ENCODE measurements at places on chromosomes 11 and 22.

- DNase-seq: no peak
Observed at GRCh38 chr11:123434262-123434661, 4.2 kb downstream of the GRAMD1B start.

GRCh38 chr11:6127881-6128280, 20.4 kb downstream of the OR56B4 start:
- DNase-seq: no peak

DNA sequence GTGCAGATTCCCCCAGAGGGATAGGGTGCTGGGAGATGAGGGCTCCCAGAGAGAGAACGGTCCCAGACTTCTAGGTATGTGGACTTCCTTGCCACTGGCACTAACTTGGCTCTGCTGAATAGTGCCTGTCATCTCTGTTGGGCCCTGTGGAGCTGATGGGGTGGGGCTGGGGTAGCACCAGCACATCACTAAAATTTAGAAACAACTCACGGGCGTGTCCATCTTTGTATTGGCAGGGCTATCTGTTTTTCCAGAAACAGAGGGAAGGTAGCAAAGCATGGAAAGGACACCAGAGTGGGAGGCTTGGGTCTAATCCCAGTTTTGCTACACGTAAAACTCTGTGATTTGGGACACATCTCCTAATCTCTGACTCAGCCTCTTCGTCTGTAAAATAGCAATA, 25.8 kb downstream of the SWAP70 start:
- DNase-seq: no peak

- no peak for DNase-seq
Observed at GRCh38 chr11:14334893-14335292, 24.1 kb downstream of the RRAS2 start.

DNA sequence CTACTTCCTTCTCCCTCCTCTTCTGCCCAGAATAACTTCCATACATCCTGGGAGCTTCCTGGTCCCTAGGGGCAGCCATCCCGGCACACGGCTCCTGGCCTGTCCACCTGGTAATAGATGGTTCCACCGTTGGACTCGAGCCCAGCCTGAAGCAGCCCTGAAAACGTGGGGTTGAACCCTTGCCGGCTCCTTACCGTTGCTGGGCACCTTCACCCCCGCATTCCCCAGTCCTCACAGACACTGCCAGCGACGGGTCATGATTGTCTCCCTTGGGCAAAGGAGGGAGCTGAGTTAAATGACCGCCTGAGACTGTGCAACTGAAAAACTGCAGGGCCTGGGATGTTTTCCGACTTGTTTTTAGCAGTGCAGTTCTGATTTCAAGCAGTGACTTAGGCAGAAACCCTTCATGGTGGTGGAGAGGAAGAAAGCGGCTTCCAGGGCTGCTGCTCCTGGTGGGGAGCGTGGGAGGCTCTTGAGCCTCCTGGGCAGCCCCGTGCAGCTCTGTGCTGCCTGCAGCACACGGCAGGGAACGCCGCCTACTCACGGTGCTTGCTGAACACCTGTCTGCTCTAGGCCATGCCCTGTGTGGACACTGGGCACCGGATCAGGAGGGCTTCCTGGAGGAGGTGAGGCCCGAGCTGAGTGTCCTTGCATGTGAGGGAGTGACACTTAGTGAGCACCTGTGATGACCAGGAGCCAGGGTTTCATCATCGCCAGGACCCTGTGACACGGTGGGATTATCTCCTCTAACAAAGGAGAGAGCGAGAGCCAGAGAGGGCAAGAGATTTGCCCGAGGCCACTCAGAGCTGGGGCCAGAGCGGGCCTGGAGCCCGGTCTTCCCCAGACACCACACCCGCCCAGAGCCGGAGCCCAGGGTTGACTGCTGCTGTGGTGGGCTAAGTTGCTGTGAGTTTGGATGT, 77.4 kb downstream of the FBLN1 start:
- DNase-seq: no peak

- DNase-seq: no peak
Observed at GRCh38 chr11:57056735-57057134, 68.0 kb downstream of the OR5AK2 start.

DNA sequence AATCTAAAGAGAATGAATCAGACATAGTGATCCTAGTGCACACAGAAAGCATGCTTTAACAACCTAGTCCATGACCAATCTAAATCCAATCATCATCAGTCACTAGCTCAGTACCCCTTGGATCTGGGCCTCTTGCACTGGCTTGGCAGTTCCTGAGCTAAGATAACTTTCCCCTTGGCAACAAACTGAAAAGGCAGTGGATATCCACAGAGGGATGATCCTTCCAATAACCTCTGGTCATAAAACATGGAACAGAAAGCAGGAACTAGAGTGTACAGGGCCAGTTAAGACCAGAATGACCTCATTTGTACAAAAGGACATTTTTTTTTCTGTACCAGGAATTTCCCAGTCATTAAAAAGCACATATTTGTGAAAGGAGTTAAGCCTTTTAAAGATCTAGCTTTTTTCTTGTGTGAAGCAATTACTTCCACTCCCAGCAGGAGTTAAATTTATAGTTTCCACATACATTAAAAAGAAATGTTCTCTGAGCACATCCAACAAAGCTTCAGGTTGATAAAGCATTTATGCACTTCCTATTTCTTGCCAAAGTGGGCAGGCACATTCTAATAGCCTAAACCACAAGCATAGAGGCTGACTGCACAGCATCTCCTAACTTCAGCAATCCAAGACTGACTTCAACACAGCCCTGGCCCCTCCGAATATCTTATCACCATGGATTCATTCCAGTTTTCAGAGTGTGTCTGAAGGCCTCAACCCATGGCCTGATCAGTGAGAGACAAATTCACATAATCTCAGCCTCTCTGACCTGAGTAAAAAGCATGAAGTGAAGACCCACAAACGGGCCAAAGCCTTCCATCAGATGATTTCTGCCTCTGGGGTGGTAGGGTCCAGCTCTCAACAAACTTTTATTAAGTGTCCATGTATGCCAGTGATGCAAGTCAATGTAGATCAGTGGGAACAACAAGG, 29.9 kb downstream of the GUCY1A2 start:
- no peak for DNase-seq

DNA sequence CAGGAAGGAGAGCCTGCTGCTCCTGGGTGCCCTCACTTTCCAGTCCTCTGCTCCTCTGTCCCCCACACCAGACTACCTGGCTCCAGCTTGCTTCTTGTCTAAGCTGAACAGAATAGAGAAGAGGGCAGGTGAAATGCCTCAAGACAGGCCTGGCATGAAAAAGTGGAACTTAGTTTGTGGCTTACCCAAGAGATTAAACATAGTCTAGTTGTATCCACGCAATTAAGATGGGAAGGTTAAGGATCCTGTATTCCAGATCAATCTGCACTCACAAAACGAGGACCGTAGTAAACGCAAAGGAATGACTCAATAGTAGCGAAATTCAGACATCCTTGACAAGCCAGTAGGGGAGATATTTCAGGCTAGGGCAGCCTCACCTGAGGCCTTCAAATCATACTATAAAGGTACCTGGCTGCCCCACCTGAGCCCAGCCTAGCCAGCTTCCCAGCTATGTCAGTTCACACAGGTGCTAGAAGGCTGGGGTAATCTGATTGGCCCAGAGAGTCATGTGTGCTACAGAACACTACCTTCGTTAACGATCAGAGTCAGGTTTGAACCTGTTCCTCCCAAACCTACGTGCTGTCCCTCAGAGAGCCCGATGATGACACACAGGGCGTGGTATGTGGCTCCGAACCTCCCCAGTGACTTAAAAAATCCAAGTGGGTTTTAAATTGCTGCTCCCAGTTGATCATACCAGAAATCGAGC, 46.5 kb downstream of the AHNAK start:
- no peak for DNase-seq

- DNase-seq: no peak
Observed at GRCh38 chr11:93735627-93736026, 5.7 kb downstream of the TAF1D start.

DNA sequence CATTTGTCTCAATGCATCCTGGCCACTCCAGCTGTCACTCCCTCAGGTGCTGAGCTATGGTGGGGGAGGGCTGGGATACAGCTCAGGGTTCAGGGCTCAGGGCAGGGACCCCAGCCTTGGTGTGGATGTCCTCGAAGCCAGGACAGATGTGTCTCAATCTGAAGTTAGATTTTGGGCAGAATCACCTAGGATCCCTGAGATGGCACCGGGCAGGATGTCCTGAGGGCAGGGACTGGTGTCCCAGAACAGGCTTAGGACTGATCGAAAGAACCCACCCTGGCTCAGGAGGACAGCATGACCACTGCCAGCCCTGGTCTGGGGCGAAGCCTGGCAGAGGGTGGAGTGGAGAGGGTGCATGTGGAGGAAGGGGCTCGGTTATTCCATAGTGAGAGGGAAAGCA, 96.8 kb upstream of the THY1 start:
- DNase-seq: no peak

- peak; percentile 22 for DNase-seq
Observed at GRCh38 chr11:8810540-8811301, 100.3 kb upstream of the AKIP1 start.

GRCh38 chr22:31106001-31106571, 1.3 kb downstream of the SELENOM start:
- no peak for DNase-seq

GRCh38 chr11:124583781-124584180, 14.0 kb downstream of the OR8A1 start:
- no peak for DNase-seq

DNA sequence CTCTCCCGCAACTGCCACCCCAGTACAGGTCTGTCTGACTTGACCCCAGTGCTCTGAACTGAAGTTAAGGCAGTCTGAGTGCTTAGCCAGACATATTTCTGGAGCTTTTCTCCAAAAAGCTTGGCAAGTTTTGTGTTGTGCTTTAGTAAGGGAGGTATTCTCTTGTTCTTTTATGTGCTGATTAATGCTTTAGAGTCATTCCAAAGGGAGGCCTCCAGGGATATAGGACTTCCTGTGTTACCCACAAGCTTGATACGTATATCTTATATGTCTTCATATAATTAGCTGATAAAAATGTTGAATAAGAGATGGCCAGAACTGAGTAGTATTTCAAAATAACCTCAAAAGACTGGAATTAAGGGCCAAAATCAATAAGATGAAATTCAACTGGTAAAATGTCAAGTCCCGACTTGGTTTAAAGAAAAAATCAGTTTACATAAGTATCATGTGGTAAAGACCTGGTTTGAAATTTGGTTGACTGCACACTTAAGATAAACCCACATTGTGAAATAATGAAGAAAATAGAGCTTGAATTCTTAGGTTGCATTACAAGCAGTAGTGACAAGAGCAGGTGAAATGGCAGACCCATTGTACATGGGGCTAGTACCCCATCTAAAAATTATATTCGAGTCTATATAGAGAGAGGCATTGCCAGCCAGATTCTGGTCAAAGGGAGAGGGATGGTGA, 226.9 kb downstream of the SNX19 start:
- no peak for DNase-seq

DNA sequence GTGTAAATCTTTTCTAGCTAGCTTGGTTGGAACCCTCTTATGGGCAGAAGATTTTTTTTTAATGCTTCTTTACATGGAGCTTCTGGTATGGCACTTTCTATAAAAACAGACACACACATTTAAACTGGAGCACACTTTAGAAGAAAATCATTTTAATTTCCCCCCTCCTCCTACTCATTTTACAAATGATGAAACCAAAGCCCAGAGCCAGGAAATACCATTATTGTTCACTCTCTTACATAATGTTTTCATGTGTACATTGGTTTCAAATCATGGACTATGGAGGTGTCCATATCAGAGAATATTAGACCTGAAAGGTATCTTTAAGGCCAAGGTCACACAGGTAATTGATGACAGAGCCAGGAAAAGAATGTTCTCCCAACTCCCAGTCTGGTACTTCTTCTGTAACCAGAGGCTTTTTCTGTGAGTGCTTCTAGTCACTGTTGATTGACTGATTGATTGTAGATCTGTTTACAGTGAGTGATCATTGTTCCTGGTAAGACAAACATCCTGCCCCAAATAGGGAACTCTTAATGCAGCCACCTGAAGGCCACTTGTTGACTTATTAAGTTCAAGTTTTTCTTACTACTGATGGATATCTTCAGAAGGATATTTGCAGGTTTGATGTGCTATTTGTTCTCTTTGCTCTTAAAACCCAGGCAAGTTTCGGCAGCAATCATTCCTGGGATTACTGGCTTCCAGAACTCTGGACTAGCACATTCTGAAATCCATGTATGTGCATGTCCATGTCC, 26.8 kb upstream of the ME3 start:
- no peak for DNase-seq

DNA sequence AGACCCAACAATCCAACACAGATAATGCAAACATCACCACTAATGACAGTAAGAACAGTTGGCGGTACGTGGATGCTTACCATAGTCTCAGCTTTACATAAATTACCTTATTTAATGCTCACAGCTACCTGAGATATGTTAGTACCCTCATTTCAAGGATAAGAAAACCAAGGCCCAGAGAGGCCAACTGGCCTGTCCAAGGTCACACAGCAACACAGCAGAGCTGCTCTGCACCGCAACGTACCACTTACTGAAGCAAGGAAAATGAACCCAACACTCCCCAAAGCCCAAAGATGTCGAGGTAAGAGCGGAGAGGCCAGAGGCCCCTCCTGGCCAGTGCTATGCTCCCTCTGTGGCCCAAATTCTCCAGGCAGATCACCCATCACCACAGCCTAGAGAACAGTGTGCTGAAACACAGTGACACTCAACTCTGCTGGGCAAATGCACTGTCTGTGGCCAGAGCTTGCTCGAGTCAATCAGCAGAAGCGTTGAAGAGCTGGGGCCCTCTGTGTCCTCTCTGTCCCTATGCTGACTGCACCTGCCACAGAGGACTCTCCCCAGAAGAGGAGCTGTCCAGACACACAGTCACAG, 14.0 kb downstream of the SHANK2 start:
- DNase-seq: no peak

- DNase-seq: no peak
Observed at GRCh38 chr11:20068691-20069090, 91.6 kb downstream of the DBX1 start.

DNA sequence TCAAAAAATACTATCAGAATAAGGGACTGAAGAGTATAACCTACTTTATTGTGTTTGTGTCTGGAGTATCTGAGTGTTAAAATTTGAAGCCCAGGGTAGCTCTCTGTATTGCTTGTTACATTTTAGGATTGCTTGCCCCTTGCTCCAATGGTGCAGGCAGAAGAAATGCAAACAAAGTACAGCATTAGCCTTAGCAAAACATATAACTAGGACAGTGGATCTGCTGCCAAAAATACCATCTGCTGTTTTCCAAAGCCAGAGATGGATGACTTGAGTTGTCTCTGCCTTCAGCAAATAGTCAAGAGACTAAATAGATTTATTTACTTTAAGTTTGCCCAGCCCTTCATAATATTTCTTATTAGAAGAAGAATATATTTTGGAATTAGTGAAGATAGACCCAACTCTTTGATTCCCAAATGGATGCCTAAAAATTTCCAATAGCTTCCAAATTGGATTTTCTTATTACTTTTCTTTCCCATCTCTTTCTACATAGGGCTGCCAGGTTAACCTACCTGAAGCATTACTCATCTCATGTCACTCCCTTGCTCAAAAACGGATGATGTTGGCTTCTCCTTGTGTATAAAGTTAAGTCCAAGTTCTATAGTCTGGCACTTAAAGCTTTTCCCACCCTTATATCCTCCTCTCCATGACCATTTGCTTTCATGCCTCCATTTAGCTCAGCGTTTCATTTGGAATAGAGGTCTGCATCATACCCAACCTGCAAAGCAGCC, 66.3 kb downstream of the LDLRAD3 start:
- no peak for DNase-seq

Measured in NCI-H187 (cell line).